Stimulated activated CD8-positive, alpha-beta memory T cell treated with anti-CD3 and anti-CD28 coated beads, Interleukin-4, amount 100 ng/mL, for 24 hours (primary cell): ENCODE measurements at places on chromosomes 12 and 14.

DNA sequence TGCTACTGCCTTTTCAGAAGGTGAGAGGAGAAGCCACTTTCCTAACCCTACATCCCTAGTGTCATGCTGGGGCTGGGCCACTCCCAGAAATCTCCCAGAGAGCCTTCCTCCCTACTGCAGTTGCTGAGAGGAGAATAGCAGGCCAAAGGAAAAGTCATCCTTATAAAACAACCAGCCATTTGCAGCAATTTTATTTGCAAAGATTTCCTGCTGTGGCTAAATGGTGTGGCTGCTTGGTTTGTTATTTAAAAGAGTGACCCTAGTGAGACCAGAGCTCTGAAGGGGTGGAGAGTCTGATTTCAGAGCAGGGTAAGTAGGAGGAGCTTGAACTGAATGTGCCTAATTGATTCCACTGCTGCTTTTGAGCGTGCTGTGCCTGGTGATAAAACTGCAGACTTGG, 232.0 kb downstream of the GRIN2B start:
- DNase-seq, result no peak

- DNase-seq, result no peak
Observed at GRCh38 chr12:50248883-50249282, 34.4 kb downstream of the LIMA1 start.

GRCh38 chr14:55370883-55371455, 40.7 kb downstream of the ATG14 start:
- DNase-seq, result no peak

DNA sequence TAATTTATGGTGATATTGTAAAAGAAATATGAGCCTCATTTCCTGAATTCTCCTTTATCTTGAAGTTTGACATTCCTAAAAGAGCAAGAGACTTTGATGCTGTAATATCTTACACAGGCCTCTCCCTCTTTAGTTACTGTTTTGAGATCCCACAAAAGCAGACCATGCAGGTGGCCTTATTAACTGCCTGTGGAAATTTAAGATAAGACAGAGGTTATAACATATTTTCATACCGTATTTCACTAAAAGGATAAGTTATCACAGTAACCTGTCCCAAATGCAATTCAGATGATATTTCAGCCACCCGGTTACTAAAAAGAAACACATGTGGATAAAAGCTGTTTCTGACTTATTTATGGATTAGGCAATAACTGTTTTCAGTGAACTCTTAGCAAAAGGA, 150.1 kb downstream of the NAV3 start:
- DNase-seq, result no peak

- DNase-seq, result no peak
Observed at GRCh38 chr12:109728921-109729320, 15.3 kb downstream of the FAM222A start.

GRCh38 chr12:20549108-20549719, 145.9 kb upstream of the SLCO1C1 start:
- no peak for DNase-seq

- no peak for DNase-seq
Observed at GRCh38 chr12:44367136-44367535, 509.0 kb downstream of the NELL2 start.

DNA sequence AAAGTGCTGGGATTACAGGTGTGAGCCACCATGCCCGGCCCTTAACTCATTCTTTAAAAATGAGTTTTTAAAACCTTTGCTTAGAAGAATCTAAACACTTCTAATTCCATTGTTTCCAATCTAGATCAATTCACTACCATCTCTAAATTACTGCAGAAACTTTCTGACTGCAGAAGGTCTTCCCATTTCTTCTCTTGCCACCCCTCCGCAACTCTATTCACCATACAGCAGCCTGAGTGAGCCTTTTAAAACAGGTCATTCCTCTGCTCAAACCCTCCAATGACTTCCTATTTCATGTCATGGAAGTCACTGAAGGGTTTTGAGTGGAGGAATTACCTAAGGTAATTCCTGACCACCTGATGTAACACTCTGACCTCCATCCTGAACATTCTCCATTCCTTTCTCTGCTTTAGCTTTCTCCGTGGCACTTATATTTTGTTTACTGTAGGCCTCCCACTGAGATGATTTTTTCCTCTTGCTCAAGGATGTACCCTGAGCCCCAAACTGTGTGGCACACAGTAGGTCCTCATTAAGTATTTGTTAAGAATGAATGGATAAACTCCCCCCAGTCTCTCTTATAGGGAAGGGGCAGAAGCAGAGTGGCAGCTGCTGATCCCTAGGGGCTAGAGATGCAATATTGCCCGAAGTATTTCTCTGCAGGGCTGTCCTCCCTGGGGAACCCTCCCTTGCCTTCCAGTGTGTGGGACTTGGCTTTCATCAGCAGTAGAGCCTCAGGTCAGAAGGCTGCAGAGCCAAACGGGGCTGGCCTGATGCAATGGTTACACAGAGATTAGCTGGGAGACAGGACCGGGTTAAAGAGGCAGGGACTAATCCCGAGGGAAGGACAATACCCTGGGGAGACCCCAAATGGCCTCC, 1.2 kb downstream of the DDIT3 start:
- no peak for DNase-seq

- DNase-seq, result no peak
Observed at GRCh38 chr12:30019366-30020140, 235.8 kb upstream of the TMTC1 start.

DNA sequence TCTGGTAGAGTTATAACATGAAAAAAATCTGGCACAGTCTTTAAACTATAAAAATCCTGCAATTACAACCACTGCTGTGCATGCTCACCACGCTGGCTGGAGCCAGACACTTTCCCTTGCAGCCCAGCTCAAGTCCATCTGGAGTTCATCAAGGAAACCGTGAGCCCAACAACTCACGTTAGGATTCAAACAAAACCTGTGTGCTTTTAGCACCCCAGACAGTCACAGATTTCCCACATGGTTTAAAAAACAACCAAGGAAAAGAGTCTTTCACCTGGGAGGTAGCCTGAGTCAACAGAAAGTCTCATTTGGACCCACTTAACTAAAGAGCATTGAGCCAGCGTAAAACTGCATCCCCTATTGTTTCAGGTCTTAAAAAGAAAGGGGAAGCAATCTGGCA, 4.7 kb downstream of the LRIG3 start:
- DNase-seq, result no peak

- DNase-seq, result no peak
Observed at GRCh38 chr12:99147130-99147529, 500.4 kb upstream of the GARIN6 start.

DNA sequence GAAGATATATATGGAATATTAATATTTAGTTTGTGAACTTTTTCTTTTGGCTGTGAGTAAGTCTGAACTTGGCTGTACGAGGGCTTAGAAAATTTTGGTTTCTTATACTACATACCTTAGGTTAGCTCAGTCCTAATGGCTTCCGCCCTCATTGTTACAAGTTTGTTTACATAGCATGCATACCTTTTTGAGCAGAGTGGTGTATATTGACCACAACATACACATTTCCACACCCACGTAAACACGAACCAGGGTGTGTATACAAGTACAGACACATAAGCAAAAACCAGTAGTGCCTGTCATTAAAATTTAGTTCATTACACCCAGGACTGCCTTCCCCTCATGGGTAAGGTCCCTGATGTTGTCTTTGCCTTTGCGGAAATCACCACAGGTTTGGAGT, 230.2 kb upstream of the RGS6 start:
- DNase-seq, result no peak

- DNase-seq, result no peak
Observed at GRCh38 chr12:29614694-29615325, 117.3 kb upstream of the OVCH1 start.

DNA sequence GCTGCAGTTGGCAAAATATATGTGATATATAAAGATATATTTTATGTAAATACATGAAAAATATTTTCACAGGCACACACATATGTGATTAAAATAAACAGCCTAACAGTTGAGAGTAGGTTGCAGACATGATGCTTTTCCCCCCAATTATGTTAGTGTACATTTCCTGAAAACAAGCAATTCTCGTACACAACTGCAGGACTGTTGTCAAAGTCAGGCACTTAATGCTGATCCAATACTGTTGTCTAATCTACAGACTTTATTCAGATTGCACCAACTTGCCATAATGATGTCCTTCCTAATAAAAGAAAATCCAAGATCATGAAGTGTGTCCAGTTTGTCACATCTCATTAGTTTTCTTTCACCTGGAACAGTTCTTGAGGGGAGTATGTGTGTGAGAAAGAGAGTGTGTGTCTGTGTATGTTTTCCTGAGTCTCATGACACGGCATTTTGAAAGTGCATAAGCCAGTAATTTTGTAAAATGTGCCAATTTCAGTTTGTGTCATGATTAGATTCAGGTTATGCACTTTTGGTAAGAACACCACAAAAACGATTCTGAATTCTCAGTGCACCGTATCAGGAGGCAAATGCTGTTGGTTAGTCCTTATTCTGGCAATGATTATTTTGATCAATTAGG, 16.5 kb upstream of the SEL1L start:
- DNase-seq, result no peak

GRCh38 chr14:101098177-101098576, 194.7 kb upstream of the RTL1 start:
- no peak for DNase-seq

- no peak for DNase-seq
Observed at GRCh38 chr14:74507840-74508239, 14.3 kb downstream of the ISCA2 start.

GRCh38 chr12:91422127-91422526, 239.5 kb upstream of the DCN start:
- no peak for DNase-seq

DNA sequence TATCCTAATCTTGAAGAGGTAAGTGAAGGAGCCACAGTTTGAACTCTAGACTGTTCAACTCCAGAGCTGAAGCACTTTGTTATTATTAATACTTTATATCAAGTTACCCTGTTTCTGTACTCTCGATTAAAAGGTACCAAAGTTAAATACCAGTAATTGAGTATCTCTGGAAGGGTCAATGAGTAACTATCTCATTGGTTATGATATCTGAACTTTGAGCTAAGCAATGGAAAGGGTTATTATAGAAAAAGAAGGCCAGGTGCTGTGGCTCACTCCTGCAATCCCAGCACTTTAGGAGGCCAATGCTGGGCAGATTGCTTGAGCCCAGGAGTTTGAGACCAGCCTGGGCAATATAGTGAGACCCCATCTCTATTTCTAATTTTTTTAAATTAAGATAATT, 9.9 kb downstream of the TMEM19 start:
- no peak for DNase-seq

GRCh38 chr12:104064842-104065427, 604 bp downstream of the HCFC2 start:
- DNase-seq, result no peak

- DNase-seq, result no peak
Observed at GRCh38 chr14:33794791-33795305, 156.0 kb downstream of the EGLN3 start.

DNA sequence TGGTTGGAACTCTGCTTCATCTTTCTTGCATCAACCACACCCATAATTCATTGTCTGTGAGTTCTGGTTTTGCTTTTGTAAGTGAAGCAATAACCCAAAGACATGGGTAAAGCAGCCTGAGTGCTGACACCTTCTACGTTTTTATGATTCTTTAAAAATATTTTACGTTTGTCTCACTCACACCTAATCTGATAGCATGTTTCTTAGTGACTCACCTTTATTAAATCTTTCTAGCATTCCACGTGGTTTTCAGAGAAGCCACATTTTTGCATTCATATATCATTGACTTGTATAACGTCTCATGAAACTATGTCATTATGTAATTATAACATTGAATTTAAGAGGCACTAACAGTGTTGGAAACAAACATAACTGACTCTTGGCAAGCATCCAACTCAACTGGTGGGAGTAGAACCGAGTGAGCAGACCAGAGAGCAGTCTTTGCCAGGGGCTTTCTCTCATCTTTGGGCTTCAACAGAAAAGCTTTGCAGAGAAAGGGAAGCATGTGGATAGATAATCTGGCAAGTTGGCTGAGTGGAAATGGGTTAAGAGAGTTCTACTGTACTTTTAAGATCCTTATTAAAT, 118.8 kb downstream of the TPH2 start:
- DNase-seq, result no peak

- no peak for DNase-seq
Observed at GRCh38 chr12:99609455-99610181, 37.9 kb upstream of the GARIN6 start.

DNA sequence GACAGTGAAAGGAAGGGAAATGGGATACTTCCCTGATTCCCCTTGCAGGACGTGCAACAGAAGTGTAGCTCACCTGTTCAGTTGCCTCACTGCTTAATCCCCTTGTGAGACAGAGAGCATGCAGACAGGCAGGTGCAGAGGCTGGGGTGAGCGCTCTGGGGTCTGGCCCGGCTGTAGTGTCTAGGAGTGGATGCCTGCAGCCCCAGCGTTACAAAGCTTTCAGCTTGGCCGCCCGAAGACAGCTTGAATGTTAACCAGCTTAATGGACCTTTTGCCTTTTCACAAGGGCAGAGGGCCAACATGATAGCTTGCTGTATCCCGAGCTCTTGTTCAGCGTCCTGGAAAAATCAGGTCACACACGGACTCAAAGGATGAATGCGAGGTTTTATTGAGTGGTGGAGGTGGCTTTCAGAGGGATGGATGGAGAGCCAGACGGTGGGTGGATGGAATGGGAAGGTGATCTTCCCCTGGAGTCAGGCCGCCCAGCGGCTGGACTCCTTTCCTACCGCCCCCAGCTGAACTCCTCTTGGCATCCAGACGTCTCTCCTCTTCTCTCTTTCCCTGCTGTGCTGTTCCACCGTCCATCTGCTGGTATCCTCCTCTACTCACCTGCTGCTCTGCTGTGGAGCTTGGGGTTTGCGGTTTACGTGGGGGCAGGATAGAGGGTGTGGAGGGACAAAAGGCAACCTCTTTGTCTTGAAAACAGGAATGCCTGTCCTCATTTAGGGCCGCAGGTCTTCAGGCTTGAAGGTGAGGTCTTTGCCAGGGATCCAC, 86.2 kb upstream of the RESF1 start:
- DNase-seq, result no peak

DNA sequence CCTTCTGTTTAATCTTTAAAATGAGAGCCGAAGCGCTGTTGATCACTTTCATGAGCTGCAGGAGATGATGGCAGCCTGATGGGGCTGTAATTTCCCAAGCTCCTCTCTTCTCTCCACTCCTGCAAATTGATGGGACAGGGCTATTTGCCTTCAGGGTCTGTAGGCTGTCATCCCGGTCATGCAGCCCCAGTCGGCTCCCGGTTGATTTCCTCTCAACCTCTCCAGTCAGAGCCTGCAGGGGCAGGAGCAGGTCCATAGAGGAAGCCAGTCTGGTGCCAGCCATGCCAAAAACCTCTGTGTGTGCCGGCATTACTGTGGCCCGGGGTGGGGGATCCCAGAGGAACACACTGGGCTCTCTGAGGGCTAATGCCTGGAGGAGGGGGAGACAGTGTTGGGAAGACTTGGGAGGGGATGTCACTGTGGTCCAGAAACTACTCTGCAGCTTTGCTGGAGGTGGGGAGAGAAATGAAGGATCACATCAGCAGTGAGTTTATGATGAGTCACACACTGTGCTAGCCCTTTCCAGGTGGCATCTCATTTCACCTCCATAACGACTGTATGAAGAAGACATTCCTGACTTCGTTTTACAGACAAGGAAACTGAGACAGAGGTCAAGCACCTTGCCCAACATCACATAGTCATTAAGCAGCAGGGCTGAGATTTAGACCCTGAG, 46.5 kb upstream of the PRIMA1 start:
- no peak for DNase-seq

GRCh38 chr12:119423285-119423684, 88.8 kb downstream of the CCDC60 start:
- no peak for DNase-seq

- DNase-seq, result no peak
Observed at GRCh38 chr12:56862264-56862663, 71.9 kb downstream of the SDR9C7 start.
